ENCODE measurements at places on chromosomes 1 and 21.

GRCh38 chr1:89546934-89547562, 22.4 kb downstream of the LRRC8B start:
- H3K27me3 ChIP-seq, result peaks cover 2% of the 10 kb centered on the region
- DNase-seq, result no peak
- peak overlapping the region; percentile 31 for H3K4me3 ChIP-seq

- no peaks in the 10 kb centered on the region for H3K4me1 ChIP-seq
- DNase-seq, result no peak
- no peak overlapping the region for H3K4me3 ChIP-seq
- H3K36me3 ChIP-seq, result no peaks in the 10 kb centered on the region
- H3K27ac ChIP-seq, result no peak overlapping the region
These were observed 10.9 kb upstream of the BLACAT1 start for GRCh38 chr1:205466595-205467220.

DNA sequence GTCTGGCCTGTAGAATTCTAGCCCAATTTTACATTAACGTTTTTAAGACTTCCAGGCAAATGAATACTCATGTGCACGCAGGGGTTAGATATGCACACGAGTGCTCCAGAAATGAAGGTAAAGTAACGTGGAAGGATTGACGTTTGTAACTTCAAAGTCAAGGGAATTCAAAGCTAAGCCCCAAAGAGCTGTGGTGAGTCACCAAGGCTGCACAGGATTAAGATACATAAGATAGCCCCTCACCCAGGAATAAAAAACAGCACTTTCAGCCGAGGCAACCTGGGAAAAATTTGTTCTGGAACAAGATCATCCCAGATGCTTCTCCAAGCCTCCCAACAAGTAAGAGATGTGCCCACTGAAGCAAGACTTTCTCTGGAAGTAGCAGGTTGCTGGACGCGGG, 259.6 kb upstream of the PLXNA2 start:
- no peaks in the 10 kb centered on the region for H3K4me1 ChIP-seq
- no peaks in the 10 kb centered on the region for H3K36me3 ChIP-seq
- no peak for DNase-seq
- no peak overlapping the region for H3K27ac ChIP-seq
- H3K27me3 ChIP-seq, result peaks cover under 1% of the 10 kb centered on the region

DNA sequence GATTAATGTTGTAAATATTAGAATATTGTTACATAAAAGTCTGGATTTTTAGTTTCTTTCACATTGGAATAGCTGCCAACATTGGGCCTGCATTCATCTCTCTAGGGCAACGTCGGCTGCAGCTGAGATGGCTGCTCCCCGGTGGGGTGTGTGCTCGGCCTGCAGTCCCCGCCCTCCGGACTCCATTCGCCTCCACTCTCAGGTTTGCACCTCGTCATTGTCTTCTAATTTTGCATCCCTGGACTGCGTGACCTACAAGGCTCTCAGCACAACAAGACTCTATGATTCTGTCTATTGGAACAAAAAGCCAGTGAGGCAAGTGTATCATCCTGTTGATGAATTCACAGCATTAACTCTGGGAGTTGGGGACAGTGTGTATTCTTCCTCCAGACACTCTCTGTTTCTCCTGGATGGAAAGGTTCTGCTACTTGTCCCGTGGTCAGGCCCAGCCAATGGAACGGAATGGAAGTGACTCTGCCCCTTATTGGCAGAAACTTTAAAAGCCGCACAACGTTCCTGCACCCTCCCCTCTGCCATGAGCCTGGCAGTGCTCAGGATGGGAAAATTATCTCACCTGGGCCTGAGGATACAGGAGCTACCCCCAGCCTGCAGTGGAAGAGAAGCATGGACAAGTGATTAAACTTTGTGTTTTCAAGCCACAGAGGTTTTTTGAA, 105.0 kb upstream of the SAMD11 start:
- H3K36me3 ChIP-seq, result no peaks in the 10 kb centered on the region
- no peak for DNase-seq
- no peak overlapping the region for H3K27ac ChIP-seq
- no peak overlapping the region for H3K4me3 ChIP-seq

GRCh38 chr1:74478979-74479378, 33.4 kb downstream of the LRRC53 start:
- H3K4me1 ChIP-seq, result no peaks in the 10 kb centered on the region
- no peaks in the 10 kb centered on the region for H3K27me3 ChIP-seq
- no peaks in the 10 kb centered on the region for H3K36me3 ChIP-seq
- no peak overlapping the region for H3K4me3 ChIP-seq
- H3K27ac ChIP-seq, result no peak overlapping the region

- no peaks in the 10 kb centered on the region for H3K27me3 ChIP-seq
- no peaks in the 10 kb centered on the region for H3K36me3 ChIP-seq
- no peak overlapping the region for H3K27ac ChIP-seq
These were observed 1388.1 kb downstream of the AMY1C start for GRCh38 chr1:105137543-105138457.

- H3K4me3 ChIP-seq, result no peak overlapping the region
- DNase-seq, result no peak
- no peaks in the 10 kb centered on the region for H3K4me1 ChIP-seq
- no peak overlapping the region for H3K27ac ChIP-seq
These were observed 14.2 kb downstream of the MT1HL1 start for GRCh38 chr1:236990052-236990445.

GRCh38 chr1:63974966-63975365, 201.1 kb downstream of the ROR1 start:
- no peak overlapping the region for H3K4me3 ChIP-seq
- H3K36me3 ChIP-seq, result no peaks in the 10 kb centered on the region
- no peak for DNase-seq
- no peaks in the 10 kb centered on the region for H3K4me1 ChIP-seq

GRCh38 chr1:111706921-111707320, 32.3 kb downstream of the INKA2 start:
- H3K36me3 ChIP-seq, result peaks cover 40% of the 10 kb centered on the region
- no peak overlapping the region for H3K4me3 ChIP-seq
- DNase-seq, result no peak
- peaks cover 27% of the 10 kb centered on the region for H3K4me1 ChIP-seq
- H3K27ac ChIP-seq, result no peak overlapping the region
- H3K27me3 ChIP-seq, result no peaks in the 10 kb centered on the region

DNA sequence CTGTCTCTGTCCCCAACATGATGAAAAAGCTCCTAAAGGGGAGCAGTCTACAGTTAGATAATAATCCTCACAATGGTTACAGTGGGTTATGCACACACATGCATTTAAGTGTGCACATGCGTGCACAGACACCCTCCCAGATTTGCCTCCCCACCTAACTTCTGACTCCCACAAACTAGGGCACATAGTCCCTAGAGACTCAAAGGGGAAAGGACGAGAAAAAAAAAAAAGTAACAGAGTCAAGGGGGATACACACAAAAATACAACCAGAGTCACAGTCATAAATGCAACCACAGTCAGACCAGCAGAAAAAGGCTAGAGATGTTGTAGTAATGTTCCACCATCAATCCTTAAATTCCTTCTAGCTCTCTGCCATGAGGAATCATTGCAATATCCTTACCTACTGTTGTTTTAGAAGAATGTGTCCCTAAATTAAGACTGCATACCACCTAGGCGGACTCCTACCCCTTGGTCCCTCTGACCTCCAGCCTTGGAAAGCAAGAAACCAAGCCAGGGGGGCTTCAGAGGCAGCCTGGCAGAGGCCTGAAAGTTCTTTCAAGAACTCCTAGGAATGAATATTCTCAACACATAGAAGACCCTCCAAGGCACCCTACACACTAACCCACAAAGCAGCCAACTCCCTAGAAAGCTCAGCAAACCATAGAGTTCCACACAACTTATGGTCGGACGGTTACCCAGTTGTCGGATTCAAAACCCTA, 1.3 kb downstream of the CRTC2 start:
- peaks cover 55% of the 10 kb centered on the region for H3K4me1 ChIP-seq
- H3K4me3 ChIP-seq, result peak overlapping the region; percentile 97
- DNase-seq, result no peak
- H3K36me3 ChIP-seq, result peaks cover 29% of the 10 kb centered on the region
- no peaks in the 10 kb centered on the region for H3K27me3 ChIP-seq

GRCh38 chr1:216458812-216459211, 35.6 kb upstream of the USH2A start:
- no peaks in the 10 kb centered on the region for H3K27me3 ChIP-seq
- no peak overlapping the region for H3K27ac ChIP-seq
- no peak for DNase-seq
- no peaks in the 10 kb centered on the region for H3K36me3 ChIP-seq
- H3K4me1 ChIP-seq, result no peaks in the 10 kb centered on the region
- H3K4me3 ChIP-seq, result no peak overlapping the region

DNA sequence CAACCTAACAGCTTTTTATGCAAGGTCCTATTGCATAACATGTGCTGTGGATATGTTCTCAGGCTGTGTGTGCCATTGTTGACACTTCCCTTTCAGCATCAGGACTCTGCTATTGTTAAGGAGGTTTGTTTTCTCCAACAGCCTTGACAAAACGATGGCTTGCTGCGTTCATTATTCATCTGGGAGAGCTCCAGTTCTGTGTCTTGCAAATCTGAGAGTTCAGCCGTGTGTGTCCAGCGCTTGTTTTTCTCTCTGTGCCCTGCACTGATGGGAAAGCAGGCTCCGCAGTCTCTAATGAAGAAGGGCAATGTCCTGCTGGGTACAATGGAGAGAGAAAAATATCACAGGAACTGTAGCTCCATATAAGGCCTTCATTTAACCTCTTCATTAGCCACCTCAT, 63.7 kb downstream of the CLDN17 start:
- no peak overlapping the region for H3K4me3 ChIP-seq
- no peaks in the 10 kb centered on the region for H3K27me3 ChIP-seq
- no peaks in the 10 kb centered on the region for H3K4me1 ChIP-seq
- DNase-seq, result no peak
- H3K36me3 ChIP-seq, result no peaks in the 10 kb centered on the region

DNA sequence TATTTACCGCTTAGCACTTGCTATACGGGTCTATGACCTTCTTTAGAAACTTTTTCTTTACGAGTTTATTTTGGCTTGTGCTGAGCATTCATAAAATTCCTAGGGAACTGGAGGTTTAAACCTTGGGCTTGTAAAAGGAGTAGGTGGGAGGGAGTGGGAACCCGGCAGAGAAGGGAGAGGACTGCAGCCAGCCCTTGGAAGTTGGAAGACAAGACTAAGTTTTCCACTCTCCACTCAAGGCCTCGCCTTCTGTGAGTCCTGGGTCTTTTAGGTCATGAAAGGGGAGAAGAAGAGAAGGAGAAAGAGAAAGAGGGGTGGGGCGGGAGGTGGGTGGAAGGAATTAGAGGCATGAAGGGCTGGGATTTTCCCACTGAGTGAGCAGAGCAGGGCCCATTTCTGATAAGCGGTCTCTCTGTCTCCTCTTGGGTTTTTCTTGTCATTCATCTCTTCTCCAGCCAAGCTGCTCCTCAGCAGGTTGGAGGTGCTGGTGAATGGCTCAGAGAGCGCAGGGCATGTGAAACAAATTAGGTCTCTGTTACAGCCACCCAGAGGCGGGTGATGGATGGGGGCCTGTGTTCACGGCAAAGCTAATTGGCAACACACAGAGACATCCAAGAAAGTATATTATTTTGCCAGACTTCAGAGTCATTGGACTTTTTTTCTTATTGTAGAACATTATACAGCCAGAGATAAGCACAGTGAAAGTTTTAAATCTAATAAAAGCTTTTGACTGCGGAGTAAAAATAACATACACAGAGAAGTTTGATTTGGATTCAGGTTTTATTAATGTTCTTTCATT, 247.3 kb downstream of the FOXD2 start:
- no peaks in the 10 kb centered on the region for H3K36me3 ChIP-seq
- peaks cover 3% of the 10 kb centered on the region for H3K27me3 ChIP-seq
- H3K4me1 ChIP-seq, result no peaks in the 10 kb centered on the region
- no peak overlapping the region for H3K27ac ChIP-seq

GRCh38 chr1:67741121-67741520, 56.1 kb downstream of the GADD45A start:
- H3K36me3 ChIP-seq, result no peaks in the 10 kb centered on the region
- no peak overlapping the region for H3K4me3 ChIP-seq
- DNase-seq, result no peak
- peaks cover 15% of the 10 kb centered on the region for H3K27me3 ChIP-seq
- no peak overlapping the region for H3K27ac ChIP-seq

- no peaks in the 10 kb centered on the region for H3K36me3 ChIP-seq
- H3K27ac ChIP-seq, result no peak overlapping the region
- no peaks in the 10 kb centered on the region for H3K27me3 ChIP-seq
- no peaks in the 10 kb centered on the region for H3K4me1 ChIP-seq
- DNase-seq, result no peak
These were observed 143.4 kb downstream of the ZZZ3 start for GRCh38 chr1:77538956-77539518.

DNA sequence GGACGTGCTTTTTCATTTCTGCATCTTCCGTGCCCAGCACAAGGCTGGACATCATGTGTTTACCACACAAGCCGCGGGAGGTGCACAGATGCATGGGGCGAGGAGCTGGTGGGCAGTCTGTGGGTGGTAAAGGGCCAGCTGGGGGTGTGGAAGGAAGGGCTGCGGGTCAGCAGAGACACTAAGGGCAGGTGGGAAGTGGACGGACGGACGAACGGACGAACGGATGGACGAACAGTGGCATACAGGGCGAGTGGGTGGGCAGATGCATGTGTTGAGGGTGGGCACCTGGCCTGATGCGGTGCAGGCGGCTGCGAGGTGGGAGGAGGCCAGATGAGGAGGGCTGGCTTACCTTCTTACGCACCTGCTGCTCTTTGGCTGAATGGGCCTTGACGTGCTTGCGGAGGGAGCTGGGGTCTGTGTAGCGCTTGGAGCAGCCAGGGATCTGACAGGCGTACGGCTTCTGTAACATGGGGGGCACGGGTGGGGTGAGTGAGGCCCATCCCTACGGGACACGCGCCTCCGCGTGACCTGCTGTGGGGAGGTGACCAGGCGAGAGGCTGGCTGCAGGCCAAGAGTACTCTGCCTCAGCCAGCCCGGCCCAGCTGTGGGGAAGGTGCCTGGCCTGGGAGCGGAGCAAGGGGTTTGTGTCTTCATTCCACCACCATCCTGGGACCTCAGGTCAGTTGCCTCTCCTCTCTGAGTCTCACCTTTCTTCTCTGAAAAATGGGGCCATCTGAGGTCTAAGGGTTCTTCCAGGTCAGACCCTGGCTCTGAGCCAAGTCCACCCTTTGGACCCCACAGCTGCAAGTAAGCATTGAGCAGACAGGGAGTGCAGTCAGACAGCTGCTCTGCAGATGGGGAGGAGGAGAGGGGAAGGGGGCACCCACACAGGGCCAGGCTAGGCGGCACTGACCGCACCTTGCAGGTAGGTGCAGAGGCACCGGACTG, 65.5 kb downstream of the DMRTB1 start:
- H3K36me3 ChIP-seq, result no peaks in the 10 kb centered on the region
- no peak for DNase-seq
- no peak overlapping the region for H3K4me3 ChIP-seq
- no peaks in the 10 kb centered on the region for H3K4me1 ChIP-seq

DNA sequence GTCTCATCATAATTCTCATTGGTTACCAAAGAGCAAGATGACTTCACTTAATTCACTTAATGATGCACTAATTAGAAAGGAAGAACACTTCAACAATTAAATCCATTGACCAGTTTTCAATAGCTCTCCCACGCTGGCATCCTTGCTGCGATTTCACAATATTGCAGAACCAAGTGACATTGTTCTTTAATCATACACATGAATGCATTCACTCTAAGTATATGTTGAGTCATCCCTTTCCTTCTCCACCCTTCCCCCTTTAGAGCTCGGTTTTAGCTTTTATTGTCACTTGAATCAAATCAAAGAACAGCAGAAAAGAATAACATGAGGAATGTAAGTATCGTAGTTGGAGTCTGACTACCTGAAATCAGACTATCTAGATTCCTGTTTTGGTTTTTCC, 233.6 kb upstream of the FMN2 start:
- H3K4me1 ChIP-seq, result no peaks in the 10 kb centered on the region
- H3K36me3 ChIP-seq, result no peaks in the 10 kb centered on the region
- H3K4me3 ChIP-seq, result no peak overlapping the region
- no peak for DNase-seq

Data from activated T-helper 1 cell treated with anti-CD3 and anti-CD28 coated beads, Interleukin-12 subunit alpha, Interleukin-12 subunit beta, Interleukin-2, Interleukin-4 antibody, amounts not matched to agents 30 ng/mL and 10 ng/mL and 1 ng/mL, durations not matched to agents 14 hours and 24 hours and 36 hours (primary cell).